RWPE1 (cell line): ENCODE measurements at places on chromosomes 2 and 18.

DNA sequence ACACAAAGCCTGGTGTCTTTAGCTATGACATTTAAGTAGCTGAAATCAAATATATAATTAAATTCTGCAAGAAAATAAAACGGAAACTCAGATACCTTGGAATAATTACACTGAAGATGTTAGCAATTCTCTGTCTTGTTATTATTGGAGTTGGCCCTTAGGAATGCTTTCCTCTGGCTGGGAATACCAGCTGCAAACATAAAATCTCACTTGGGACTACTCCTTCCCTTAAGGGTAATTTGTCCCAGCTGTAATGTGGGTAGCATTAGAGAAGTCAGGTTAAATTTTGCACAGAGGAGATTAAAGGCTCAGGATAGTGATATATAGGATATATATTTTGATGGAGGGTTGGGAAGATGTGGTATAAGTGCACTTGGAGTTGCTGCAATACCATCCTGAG, 37.3 kb upstream of the GRP start:
- DNase-seq, result no peak

GRCh38 chr2:68925295-68925896, 27.3 kb downstream of the GKN2 start:
- peak; percentile 78 for DNase-seq

GRCh38 chr2:161119483-161119882, 40.7 kb upstream of the TANK start:
- DNase-seq, result no peak

DNA sequence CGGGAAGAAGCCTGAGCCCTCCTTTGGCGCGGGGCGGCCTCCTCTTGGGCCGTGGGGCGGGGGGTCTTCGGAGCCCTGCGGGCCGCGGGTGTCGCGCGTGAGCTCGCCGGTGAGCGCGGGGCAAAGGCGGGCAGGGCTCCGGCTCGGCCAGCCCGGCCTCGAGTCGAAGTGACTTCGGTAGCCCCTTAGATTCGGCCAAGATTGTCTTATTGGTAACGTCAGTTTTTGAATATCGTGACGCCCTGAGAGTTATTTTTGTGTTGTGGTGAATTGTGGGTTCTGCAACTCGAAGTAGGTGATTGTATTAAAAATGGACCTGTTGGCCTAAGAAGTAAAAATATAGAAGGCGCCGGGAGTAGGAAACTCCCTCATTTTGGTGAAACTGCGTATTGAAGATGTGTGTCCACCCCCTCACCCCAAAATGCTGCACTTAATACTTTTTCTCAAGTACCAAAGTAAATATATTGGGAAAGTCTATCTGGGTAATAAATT, 669 bp downstream of the MARCHF7 start:
- DNase-seq, result no peak

GRCh38 chr18:9994701-9995235, 81.0 kb downstream of the VAPA start:
- DNase-seq, result no peak

GRCh38 chr2:140177086-140177485, 1396.9 kb upstream of the NXPH2 start:
- no peak for DNase-seq

DNA sequence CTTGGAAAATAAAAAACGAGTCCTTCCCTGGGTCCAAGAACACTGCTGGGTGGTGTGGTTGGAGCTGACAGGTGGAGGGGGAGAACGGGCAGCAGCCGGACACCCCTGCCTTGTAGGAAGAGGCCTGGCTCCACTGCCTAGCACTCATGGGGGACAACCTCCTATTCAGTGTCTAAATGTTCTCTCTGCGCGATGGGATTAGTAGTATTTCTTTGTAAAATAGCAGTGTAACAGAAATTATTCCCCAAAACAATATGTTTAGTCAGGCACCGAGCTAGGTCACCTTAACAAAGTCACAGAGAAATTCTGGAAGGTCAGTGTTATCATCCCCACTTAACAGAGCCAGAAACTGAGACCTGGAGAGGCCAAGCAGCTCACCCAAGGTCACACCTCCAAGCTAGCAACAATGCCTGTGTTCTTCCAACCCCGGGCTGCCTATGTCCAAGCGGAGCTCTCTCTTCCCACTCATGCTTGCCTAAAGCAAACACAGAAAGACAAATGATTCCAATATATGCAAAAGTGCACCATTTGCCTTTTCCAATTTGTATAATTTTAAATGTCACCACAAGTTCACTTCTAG, 68.0 kb downstream of the STEAP3 start:
- DNase-seq, result no peak

DNA sequence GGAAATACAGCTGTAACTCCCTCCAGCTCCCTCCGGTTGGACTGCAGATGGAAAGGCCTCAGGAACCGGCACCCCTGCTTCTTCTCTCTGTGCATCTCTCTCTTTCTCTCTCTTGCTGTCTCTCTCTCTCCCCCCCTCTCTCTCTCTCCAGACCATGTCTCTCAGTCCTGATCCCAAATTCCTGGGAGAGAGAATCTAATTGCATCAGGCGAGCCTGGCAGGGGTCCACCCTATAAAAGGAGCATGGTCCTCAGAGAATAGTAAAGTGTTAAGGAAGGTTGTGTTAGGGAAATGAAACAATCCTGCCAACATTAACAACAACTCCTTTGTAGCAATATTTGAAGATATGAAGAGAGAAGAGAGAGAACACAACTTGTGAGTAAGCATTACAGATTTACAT, 36.7 kb downstream of the VIT start:
- DNase-seq, result no peak

DNA sequence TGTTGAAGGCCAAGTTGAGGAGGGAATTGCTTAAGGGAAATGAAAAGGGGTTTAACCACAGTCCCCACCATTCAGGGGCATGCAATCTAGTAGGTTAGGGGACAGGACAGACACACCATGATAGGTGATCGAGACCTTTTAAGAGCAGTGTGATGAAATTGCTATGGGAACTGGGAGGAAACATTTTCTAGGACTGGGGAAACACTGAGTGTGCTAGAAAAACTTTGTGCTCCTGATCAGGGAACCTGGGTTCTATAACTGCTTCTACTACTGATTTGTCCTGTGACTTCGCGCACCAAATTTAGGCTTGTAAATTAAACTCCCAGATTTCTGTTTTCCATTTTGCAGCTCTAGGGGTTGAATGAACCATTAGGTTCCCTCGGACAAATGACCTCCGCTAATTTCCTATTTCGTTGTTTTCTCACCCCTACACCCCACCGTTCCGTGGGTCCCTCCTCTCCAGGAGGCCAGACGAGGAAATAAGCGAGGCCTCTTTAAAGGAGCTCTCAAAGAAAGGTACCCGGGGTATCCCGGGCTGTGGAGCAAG, 371 bp upstream of the LCLAT1 start:
- DNase-seq, result peak; percentile 4

DNA sequence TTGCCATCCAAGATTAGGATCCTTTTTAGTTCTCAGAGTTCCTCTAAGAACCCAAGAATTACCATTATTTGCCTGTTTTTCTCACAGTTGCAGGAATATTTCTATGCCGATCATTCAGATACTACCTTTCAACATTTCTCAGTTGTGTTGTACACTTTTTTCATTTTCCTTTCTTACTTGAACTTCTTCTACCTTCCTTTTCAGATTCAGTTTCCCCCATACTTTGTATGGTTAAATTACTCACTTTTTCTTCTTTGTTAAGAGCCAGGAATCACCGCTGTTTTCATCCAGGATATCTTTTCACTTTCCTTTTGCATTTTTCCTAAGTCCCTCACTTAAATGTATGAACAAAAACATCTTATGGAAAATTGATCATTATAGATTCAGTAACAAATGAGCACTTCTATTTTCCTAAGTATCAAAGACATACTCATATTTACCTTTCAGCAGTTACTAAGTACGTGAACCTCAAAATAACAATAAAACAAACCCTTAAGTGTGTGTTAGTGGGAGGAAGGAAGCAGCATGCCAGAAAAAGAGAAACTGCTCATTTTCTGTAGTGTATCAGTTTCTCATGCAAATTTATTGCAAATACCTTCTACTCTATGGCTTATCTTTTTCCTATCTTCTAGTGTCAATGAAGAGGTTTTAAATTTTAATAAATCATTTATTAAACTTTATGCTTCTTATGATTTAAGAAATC, 64.3 kb upstream of the STAT1 start:
- DNase-seq, result no peak

DNA sequence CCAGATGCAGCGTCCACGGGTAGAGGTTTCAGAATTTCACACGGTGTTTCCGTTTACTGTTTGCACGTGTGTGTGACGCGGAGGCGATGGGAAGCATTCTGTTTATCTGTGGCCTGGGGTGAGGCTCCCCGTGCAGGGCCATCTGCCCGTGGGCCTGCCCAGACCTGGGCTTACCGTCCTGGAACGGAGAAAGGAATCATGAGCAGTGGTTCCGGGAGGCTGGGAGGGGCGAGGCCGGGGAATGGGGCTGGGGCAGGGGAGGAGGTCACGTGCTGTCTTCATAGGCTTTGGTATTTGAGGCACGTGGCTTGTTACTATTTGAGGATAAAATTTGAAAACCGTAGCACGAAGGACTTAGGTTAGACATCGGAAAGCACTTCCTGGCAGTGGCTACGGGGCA, 77.9 kb downstream of the RTP5 start:
- no peak for DNase-seq

DNA sequence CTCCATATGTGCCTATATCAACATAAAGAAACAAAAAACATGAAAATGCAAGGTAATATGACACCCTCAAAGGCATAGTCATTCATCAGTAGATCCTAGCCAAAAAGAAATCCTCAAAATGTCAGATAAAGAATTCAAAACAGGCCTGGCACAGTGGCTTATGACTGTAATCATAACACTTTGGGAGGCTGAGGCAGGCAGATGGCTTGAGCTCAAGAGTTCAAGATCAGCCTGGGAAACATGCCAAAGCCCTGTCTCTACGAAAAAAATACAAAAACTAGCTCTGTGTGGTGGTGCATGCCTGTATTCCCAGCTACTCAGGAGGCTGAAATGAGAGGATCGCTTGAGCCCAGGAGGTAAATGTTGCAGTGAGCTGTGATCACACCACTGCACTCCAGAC, 284.6 kb upstream of the KLHL29 start:
- DNase-seq, result no peak
